ENCODE measurements at places on chromosomes 5 and 9. TPM values are rescaled to one million over a fixed set of nuclear protein-coding genes. Genes with fewer than 3 reads are reported as not detected.

HRCT1 gene
- 1.4 TPM for total RNA-seq

MSX2 gene
- 2.3 TPM for total RNA-seq

GPR150 gene
- 0.54 TPM for total RNA-seq

PLCXD3 gene
- 20.9 TPM for total RNA-seq

NTNG2 gene
- total RNA-seq: 4.7 TPM

LHX2 gene
- total RNA-seq: under 0.01 TPM

TAL2 gene
- not detected for total RNA-seq
